8988T (cell line): ENCODE measurements at places on chromosomes 4 and X.

DNA sequence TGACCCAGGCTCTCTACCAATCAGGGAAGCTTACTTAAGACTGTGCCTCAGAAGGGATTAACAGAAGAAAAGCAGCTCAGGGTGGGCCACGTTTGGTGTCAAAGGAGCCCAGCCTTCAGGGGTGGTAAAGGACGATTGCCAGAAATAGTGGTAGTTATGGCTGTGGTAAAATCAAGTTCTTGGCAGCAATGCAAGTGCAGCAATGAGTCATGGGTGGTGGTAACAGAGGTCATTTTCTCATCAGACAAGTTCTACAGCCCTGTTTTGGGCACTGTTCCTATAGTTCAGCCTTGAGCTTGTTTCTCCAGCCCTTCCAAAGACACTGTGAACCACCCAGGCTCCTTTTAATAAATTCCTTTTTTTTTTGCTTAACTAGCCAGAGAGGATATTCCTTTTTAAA, 120.3 kb downstream of the EFHC2 start:
- no peak for DNase-seq

DNA sequence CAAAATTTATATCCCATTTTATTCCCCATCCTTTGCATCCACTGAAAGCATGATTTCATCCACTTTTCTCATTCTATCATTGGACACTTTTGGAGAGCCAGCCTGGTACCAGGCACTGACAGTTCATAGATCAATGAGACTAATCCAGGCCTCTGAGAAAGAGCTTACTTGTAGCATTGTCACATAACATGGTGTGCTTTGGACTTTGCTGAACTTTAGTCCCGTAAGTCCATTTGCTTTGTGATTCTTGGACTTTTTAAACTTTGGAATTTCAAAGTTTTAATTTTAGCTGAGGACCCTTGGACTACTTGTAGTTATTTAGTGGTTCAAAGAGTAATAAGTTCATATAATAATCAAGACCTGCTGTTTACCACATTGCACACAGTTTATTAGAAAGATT, 11.5 kb downstream of the LIAS start:
- DNase-seq, result no peak

- DNase-seq, result no peak
Observed at GRCh38 chr4:6727943-6728250, 11.9 kb downstream of the BLOC1S4 start.

DNA sequence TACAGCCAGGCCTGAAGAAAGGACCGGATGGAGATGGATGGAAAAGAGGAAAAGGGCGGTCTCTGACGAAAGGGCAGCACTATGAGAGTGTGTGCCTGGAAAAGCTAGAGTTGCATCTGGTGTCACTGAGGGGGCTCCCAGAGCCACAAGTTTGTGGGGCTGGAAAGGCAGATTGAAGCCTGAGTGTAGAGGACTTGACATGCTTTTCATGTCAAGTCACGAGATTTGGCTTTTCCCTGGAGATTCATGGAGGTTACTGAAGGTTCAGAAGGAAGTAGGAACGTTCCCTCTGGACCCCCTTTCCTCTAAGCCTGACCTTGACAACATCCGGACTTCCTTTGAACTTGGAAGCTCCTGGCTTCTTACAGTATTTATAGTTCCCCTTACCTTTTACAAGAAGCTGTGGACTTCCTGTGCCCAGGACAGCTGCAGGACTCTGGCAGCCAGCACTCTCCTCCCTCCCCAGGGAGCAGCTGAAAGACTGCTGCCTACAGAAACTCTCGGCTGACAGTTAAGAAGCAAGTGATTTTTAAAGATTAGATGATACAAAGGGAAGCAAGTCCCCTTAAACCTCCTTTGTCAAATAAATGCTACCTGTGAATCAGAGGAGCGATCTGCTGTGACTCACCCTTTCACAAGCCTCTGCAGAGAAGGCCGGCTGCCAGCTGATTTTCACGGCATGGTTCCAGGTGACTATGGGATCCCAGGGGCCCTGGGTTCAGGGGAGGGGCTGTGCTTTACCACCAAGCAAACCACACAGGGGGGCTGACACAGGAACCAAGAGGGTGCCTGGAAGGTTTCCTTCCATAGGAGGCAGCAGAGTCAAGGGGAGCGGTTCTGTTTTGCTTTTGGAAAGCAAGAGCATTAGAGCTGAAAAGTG, 72.9 kb upstream of the STIM2 start:
- DNase-seq, result no peak
